BE2C (cell line): ENCODE measurements at places on chromosomes 4 and X.

GRCh38 chr4:165813606-165814005, 59.4 kb upstream of the TLL1 start:
- DNase-seq: no peak

DNA sequence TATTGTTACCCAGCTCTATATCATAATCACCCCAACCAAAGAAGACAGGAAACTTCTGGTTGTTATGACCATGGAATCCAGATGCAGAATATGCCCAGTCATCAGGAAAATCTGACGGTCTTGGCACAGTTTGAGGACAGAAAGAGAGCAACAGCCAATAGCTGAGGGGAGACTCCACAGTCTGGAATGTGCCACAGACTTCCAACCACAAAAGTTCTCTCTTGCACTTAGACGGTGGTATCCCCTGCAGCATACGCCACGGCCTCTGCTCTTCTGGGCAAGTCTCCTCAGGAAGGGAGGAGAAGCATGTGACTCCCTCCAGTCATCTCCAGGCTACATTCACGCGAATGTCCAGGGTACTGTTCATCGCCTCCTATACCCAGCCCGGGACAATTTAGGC, 18.4 kb downstream of the ZNF827 start:
- DNase-seq: no peak

GRCh38 chr4:158861281-158861680, 92.5 kb downstream of the FNIP2 start:
- no peak for DNase-seq

- peak; percentile 88 for DNase-seq
Measured at GRCh38 chrX:101485212-101485949, at the start of gene ARMCX4. Gene ARMCX4, plus strand, starts transcription at chrX:101485456. Its CDS starts 3,134 bp downstream, at chrX:101488590.

- no peak for DNase-seq
Measured at GRCh38 chr4:187908079-187908561, 87.5 kb upstream of the ZFP42 start.

DNA sequence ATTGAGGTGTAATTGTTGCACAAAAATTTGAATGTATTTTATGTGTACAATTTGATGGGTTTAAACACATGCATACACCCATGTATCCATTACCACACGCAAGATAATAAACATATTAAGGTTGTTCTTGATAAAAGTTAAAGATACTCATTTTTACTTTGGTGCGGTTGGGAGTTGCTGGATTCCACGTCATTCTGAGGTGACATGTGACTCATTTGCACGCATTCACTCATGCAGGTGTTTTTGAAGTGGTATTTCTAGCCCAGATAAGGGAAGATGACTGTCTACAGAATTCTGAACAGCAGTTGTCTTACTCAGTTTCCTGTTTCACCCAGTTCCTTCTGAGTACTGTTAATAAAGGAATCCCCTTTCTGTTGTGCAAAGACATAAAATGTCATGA, 142.0 kb downstream of the RTL3 start:
- DNase-seq: no peak

DNA sequence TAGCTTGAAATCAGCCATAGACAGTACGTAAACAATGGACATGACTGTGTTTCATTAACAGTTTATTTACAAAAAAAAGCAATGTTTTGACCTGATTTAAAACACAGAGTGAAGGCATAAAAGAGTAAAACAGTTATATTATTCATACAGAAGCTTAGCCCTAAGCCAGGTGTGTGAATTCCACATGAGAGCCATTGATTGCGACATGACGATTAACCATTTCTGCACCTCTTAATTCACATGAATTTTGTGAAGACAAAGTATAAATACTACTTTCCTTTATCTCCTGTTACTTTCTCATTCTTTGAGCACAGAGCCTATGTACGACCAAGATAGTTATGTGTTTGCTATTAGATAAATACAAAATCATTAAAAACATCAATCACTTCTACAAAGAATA, 55.0 kb upstream of the MAGEB18 start:
- no peak for DNase-seq
